ENCODE measurements at places on chromosomes 5 and 9.

- no peak overlapping the region for H3K27ac ChIP-seq
- DNase-seq, result no peak
- no peaks in the 10 kb centered on the region for H3K4me1 ChIP-seq
- no peak overlapping the region for H3K4me3 ChIP-seq
- H3K27me3 ChIP-seq, result no peaks in the 10 kb centered on the region
Observed at GRCh38 chr5:102910240-102911226, 155.4 kb downstream of the PAM start.

- no peaks in the 10 kb centered on the region for H3K27me3 ChIP-seq
- H3K4me3 ChIP-seq, result no peak overlapping the region
- peaks cover 3% of the 10 kb centered on the region for H3K36me3 ChIP-seq
- H3K27ac ChIP-seq, result no peak overlapping the region
Observed at GRCh38 chr9:16145196-16145950, 592.5 kb downstream of the CCDC171 start.

GRCh38 chr5:147436596-147436995 lies 73.3 kb downstream of the DPYSL3 start:
- peaks cover 5% of the 10 kb centered on the region for H3K27me3 ChIP-seq
- no peak overlapping the region for H3K4me3 ChIP-seq
- no peak for DNase-seq

DNA sequence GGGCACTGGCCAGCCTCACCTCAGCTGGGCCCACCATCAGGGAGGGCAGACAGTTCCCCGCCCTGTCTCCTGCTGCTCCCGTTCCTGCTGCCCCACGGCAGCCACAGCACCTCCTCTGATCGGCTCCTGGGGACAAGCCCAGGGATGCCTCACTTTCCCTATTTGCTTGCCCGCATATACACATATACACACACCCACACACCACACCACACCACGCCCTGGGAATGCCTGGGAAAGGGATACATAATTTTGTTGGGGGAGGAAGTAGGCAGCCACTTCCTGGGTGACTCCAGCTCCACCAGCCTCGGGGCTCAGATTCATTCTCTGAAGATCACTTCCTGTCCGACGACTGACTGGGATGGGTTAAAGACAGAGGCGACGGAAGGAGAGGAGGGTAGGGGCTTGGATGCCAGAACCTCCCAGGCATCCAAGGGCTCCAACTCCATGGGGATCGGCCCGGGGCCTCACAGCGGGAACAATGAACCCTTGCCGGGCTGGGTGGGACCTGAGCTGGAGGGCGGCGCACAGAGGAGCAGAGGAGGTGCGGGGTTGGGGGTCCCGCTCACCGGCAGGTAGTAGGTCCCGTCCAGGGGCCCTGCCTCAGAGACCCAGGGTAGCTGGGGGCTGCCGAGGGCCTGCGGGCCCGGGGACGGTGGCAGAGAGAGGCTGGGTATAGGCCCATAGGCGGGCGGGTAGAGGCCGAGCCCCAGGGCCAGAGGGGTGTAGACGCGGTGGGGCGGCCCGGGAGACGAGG lies 2.0 kb upstream of the MZB1 start:
- H3K4me3 ChIP-seq, result peak overlapping the region; percentile 96
- H3K27me3 ChIP-seq, result no peaks in the 10 kb centered on the region
- peaks cover 17% of the 10 kb centered on the region for H3K36me3 ChIP-seq
- no peak for DNase-seq

DNA sequence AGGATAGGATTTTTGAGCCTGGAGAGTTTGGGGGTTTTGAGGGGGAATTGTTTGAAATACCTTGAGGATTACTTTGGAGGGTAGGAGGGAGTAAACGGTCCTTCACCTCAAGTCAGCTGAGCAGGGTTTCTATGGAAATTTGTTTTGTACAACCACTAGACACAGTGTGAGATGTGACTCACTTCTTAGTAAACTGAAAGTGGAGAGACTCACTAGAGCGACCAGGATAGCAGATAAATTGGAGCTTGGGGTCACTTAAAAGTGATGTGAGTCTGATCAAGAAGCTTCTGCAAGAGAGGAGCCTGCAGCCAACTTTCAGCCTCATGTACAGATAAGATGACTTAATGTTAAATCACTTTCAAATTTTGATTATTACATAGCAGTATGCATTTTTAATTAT lies 1945.9 kb upstream of the NUDT12 start:
- H3K4me3 ChIP-seq, result no peak overlapping the region
- DNase-seq, result no peak
- H3K27ac ChIP-seq, result no peak overlapping the region

- no peak overlapping the region for H3K27ac ChIP-seq
- no peaks in the 10 kb centered on the region for H3K36me3 ChIP-seq
- no peaks in the 10 kb centered on the region for H3K27me3 ChIP-seq
- no peak for DNase-seq
- H3K4me3 ChIP-seq, result no peak overlapping the region
- H3K4me1 ChIP-seq, result no peaks in the 10 kb centered on the region
Observed at GRCh38 chr5:164355267-164355830, 849.9 kb downstream of the MAT2B start.

- H3K27me3 ChIP-seq, result peaks cover 11% of the 10 kb centered on the region
- no peaks in the 10 kb centered on the region for H3K4me1 ChIP-seq
Observed at GRCh38 chr9:75505654-75506053, 384.8 kb upstream of the PCSK5 start.

DNA sequence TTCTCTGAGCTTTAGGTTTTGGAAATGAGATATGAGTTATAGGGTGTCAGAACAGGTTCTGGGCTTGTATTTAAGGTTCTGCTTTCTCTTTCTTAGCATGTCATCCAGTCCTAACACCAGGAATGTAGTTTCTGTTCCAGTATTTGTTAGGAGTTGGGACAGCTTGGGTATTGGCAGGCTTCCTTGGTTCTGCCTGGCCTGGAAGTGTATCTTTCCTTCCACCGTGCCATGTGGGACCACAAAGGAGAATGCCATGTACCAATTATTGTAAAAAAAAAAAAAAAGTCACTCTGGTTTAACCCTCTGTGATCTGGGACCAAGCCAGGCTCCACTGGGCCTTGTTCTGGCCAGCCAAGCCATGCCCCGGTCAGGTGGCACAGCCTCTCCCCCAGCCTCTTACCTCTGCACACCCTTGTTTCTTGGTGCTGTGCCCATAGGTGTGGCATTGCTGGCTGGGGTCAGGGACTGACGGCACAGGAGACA lies 47.8 kb downstream of the ARHGAP26 start:
- H3K4me3 ChIP-seq, result no peak overlapping the region
- peaks cover 6% of the 10 kb centered on the region for H3K36me3 ChIP-seq
- H3K4me1 ChIP-seq, result peaks cover 25% of the 10 kb centered on the region
- DNase-seq, result no peak

DNA sequence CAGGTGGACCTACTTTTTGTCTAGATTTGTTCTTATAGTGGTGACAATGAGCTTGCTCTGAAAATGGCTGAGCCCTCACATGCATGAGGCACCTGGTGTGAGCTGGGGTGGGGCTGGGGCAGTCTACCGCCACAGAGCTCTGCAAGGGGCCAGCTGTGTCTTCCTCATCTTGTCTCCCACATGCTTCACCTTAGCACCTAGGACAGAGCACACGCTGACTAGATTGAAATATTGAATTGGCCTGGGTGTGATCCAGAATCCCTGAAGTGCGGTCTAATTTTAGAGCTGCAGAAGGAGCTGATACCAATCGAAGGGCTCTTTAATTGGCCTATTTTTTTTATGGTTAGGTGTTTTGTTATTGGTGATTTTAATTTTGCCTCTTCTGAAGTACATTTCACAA lies 126.1 kb upstream of the NFIB start:
- peaks cover 4% of the 10 kb centered on the region for H3K27me3 ChIP-seq
- H3K27ac ChIP-seq, result no peak overlapping the region
- H3K36me3 ChIP-seq, result no peaks in the 10 kb centered on the region
- no peaks in the 10 kb centered on the region for H3K4me1 ChIP-seq
- no peak for DNase-seq

DNA sequence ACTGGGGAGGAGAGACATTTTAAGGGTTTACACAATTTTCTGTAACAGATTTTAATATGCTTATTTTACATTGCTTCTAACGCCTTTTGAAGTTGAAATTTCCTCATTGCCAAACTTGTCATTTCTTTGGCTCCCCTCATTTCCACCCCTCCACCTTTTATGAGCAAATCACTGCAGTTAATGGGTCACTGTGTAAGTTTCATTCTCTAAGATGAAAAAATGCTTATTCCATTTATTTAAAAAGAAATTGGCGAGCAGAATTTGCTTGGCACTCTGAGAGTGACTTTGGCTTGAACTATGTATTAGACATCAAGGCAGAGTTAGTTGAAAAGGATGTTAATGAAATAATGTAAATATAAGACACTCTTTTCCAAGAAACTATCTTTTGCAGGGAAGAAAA lies 66.6 kb downstream of the ITGA1 start:
- H3K27me3 ChIP-seq, result no peaks in the 10 kb centered on the region
- no peak overlapping the region for H3K4me3 ChIP-seq
- no peaks in the 10 kb centered on the region for H3K36me3 ChIP-seq

- no peak overlapping the region for H3K27ac ChIP-seq
- peaks cover 5% of the 10 kb centered on the region for H3K27me3 ChIP-seq
Observed at GRCh38 chr5:143751342-143751741, 60.6 kb upstream of the HMHB1 start.

DNA sequence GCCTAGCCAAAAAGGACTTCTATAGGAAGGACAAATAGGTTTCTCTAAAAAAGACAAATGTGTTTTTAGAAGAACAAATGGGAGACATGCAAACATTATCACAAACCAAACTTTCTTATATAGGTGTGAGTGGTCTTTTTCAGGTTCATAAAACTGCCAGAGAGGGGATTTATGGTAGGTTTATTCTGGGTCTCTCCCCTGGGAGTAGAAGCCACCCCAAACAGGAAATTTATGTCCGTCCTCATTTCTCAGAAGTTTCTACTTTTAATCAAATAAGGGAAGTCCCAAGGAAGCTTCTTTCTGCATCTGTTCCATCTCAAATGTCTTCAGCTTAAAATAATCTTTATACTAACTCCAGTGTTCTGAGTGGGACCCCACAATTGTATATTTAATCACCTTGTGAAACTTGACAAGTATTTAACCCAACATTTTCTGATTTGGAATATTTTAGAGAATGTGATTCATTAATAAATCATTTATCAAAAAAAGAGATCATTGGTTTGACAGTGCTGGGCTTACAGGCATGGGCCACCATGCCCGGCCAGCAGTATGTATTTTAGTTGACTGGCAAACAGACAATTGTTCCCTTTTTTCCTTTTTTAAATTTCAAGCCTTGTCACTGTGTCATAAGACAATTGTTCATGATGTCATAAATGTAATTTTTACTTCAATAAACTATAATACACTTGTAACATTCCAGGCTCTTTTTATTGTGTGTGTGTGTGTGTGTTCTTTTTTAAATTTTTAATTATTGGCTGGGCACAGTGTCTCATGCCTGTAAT lies 44.6 kb upstream of the GLDC start:
- DNase-seq, result no peak
- H3K27me3 ChIP-seq, result no peaks in the 10 kb centered on the region
- H3K36me3 ChIP-seq, result no peaks in the 10 kb centered on the region
- no peak overlapping the region for H3K27ac ChIP-seq

DNA sequence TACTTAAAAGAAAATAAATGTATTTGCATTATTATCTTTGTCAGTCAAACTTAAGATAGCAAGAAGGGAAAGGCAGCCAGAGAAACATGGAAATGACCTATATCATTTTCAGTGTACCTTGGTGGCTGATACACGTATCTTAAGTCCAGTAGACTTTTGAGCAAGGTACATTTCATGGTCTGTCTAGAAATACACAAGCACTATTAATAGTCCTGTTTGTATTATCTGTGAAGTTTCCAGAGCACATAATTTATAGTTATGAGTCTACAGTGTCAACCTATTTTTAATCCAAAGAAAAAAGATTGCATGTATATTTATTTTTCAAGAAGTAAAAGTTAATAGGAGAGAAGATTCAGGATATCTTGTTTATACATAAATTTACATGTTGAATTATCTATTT lies 95.7 kb downstream of the IZUMO3 start:
- no peak for DNase-seq
- H3K27me3 ChIP-seq, result no peaks in the 10 kb centered on the region
- no peaks in the 10 kb centered on the region for H3K4me1 ChIP-seq

DNA sequence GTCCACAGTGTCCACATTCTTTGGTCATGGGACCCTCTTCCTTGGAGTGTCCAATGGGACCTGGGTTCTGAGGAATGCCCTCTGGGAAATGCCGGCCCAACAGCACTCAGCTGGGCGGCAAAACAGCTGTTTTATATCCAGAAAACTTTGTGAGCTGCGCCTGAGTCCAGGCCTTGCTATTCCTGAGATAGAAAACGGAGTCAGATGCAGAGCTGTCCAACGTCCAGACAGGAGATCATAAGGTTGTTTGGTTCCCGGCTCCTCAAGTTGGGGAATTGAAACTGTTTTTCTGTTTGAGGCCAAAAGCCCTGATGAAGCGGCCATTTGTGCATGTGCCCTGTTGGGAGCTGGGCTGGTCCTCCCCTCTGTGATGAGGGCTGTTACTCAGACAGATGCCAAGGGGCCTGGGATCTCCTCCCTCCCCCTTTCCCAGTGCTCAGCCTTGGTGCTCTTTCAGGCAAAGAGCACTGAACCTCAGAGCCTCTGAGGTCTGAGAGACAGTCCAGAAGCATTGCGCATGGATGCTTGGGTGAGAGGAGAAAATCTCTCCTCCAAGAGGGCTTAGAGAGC lies 66.6 kb upstream of the GARNL3 start:
- no peaks in the 10 kb centered on the region for H3K36me3 ChIP-seq
- H3K4me3 ChIP-seq, result no peak overlapping the region
- no peak overlapping the region for H3K27ac ChIP-seq
- DNase-seq, result no peak
- H3K27me3 ChIP-seq, result peaks cover 8% of the 10 kb centered on the region
- peaks cover 2% of the 10 kb centered on the region for H3K4me1 ChIP-seq

DNA sequence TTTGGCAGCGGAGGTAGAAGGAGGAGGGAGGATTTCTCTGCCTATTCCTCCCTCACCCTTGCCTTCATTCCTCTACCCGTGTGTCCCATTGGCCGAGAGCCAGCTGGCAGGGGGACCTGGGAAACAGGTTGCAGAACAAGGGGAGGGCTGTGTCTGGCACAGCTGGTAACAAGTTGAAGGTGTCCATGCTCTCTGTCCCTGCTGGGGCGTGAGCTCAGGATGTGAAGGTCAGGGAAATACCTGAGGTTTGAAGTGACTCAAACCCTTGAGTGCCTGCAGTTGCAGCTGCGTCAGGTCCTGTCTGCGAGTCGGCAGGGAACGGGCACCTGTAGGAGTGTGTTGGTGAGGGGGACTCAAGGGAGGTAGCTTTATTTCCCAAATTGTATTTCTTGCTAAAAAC lies 16.2 kb downstream of the MIGA2 start:
- no peak overlapping the region for H3K27ac ChIP-seq
- no peak overlapping the region for H3K4me3 ChIP-seq
- peaks cover 2% of the 10 kb centered on the region for H3K36me3 ChIP-seq
- H3K4me1 ChIP-seq, result no peaks in the 10 kb centered on the region

- no peaks in the 10 kb centered on the region for H3K27me3 ChIP-seq
- no peaks in the 10 kb centered on the region for H3K36me3 ChIP-seq
- no peaks in the 10 kb centered on the region for H3K4me1 ChIP-seq
Observed at GRCh38 chr9:86563350-86563749, 209.1 kb upstream of the TUT7 start.

DNA sequence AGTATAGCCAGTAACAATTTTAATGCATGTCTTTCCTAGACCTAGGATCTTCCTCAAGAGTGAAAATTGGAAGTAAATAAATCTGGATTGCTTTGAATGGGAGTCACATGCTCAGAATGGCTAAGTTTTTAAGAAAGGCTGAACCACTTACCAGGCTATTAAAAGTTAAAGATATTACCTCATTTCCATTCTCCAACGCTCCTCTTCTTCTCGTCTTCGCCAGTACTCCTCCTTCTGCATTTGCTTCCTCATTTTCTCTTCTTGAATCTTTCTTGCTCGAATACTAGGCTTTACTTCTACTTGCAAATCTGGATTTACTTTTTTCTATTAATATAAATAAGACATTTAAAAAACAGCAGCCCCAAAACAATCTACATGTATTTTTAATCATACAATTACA lies 49.6 kb downstream of the ZFR start:
- no peaks in the 10 kb centered on the region for H3K27me3 ChIP-seq
- DNase-seq, result no peak
- no peaks in the 10 kb centered on the region for H3K4me1 ChIP-seq
- no peak overlapping the region for H3K4me3 ChIP-seq
- H3K36me3 ChIP-seq, result peaks cover 19% of the 10 kb centered on the region
- no peak overlapping the region for H3K27ac ChIP-seq

All from activated naive CD8-positive, alpha-beta T cell treated with anti-CD3 and anti-CD28 coated beads for 36 hours (primary cell).